ENCODE measurements at places on chromosomes 5 and 9. TPM values are rescaled to one million over a fixed set of nuclear protein-coding genes. Genes with fewer than 3 reads are reported as not detected.

The BARHL1 gene
- total RNA-seq: not detected

The TXNDC15 gene
- total RNA-seq: 34.5 TPM

The RXRA gene
- total RNA-seq: 15.0 TPM

The GRXCR2 gene
- total RNA-seq: not detected

The TPM2 gene
- 68.9 TPM for total RNA-seq

The PCDHA11 gene
- total RNA-seq: 1.2 TPM

The PCDHB5 gene
- total RNA-seq: 3.1 TPM

The ACTBL2 gene
- total RNA-seq: 1.5 TPM
